ENCODE measurements at places on chromosomes 5 and 9.

DNA sequence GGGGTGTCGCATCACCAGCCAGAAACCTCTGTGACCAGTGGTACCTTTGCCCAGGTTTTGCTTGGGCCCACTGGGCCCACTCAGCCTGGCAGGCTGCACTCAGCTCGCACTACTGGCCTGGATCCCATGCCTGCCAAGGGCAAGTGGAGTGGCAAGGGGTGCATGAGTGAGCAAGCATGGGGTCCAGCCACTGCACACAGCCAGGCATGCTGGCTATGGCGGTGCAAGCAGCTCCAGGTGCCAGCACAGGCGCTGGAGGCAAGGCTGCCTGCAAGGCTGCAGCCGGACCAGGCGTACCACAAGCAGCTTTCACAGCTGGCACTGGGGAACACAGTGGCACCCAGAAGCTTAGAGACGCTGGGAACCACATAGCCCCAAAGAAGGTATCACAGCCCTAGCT, 80.1 kb downstream of the NLN start:
- DNase-seq, result no peak

DNA sequence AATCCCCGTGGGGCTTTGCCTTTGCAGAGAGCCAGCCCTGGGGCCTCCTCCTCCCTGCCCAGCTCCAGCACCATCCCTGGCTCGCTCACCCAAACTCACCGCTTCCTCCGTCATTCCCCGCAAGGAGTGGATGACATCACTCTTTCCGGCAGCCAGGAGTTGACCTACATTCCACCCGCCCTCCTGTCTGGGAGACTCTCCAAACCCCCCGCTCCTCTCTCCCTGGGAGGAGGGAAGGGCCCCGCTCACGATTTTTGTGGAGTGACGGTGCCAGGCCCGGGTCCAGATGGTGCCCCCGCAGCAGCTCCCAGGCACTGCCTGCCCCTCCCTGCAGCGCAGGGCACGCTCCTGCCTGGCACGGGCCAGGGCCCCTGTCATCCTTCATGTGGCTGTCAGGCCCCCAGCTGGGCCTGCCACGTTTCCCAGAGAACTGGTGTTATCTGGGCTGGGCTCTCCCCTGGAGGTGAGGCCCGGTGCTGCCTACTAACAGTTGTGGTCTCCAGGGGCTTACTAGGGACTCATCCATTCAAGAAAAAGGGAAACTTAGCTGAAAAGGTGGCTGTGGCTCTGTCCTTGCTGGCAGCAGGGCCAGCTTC, 52.3 kb downstream of the NTNG2 start:
- DNase-seq, result no peak

DNA sequence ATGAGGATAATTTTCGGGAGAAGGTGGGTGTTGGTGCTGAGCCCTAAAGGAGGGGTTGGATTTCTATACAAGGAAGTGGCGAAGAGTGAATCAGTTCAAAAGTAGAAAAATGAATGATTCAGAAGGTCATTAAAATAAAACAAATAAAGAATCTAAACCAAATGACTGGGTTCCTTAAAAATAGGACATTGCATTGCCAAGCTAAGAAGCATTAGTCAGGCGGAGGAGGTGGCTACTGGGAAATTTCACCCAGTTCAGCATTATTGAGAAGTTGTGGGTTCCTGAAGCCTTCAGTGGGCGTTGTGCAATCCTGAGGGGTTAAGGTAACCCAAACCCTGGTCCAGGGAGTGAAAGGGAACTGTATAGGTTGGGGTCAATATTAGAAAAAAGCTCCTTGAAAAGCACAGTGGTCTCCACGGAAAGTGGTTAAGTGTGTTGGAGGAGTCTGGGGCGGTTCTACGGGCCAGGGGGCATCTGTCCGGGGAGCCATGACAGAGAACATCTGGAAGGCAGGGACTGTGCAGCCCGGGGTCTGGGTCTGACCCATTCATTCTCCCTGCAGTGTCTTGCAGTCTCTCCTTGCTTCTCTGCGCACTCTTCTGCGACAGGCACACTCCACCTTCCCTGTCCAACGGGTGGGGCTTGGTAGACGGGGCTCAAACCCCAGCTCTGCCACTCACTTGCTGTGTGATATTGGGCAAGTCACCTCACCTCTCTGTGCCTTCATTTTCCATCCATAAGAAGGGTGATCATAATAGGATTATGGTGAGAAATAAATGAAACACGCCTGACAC, 27.6 kb upstream of the DUSP1 start:
- DNase-seq, result no peak

DNA sequence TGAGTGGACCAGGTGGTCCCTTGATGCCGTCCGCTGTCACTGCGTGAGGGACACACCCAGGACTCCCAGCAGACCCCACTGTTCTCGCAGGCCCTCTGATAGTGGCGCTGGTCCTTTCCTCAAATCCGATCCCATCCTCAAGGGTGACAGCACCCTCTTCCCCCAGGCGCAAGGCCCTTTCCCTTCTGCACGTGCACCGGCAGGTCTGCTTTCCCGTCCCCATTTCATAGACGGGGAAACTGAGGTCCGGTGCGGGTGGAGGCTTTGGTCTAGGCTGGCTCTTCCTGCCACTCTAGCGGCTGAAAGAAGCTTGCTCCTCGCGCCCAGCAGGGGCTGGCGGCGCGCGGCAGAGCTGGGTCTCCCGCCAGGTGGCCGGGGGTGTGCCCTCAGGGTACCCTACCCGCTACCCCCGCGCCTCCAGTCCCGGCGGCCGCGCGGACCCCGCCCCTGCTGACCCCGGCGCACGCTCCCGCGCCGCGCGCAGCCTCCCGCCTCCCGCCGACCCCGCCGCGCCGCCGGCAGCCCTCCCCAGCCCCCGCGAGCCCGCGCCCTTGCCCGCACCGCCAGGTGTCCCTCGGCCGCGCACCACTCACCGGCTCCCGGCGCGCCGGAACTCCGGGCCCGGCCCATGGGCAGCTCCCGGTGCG, 453 bp downstream of the RASGEF1C start:
- DNase-seq, result no peak

GRCh38 chr5:138276402-138277054, 2.1 kb upstream of the GFRA3 start:
- DNase-seq, result no peak

DNA sequence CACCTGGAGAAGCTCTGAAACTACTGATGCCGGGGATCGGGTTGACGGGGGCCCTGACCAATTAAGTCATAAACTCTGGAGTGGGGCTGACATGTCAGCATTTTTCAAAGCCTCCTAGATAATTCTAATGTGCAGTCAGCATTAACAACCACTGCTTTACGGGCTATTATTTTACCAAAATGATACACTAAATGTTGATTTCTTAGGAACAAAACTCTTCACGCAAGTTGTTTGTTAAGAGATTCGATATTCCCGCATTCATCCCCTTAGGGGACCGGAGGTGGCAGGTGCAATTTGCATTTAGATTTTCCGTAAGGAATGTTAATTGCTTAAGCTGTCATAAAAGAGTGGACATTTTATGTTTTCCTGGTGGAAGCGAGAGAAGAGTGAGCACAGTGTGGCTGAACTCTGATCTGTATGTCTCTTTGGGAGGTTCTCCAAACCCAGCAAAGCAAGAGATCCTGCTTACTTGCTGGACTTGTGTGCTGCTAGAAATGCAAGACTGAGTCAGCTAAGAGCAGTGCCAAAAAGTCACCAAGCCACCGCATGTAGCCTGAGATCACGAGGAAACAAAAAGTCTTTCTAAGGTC, 77.6 kb downstream of the UGCG start:
- DNase-seq, result no peak

- DNase-seq, result peak; percentile 70
Observed at GRCh38 chr9:34633851-34634550, 3.6 kb downstream of the SIGMAR1 start.

GRCh38 chr9:99486684-99487083, 264.6 kb downstream of the SEC61B start:
- no peak for DNase-seq

GRCh38 chr5:115979201-115980041, 17.1 kb downstream of the LVRN start:
- no peak for DNase-seq

DNA sequence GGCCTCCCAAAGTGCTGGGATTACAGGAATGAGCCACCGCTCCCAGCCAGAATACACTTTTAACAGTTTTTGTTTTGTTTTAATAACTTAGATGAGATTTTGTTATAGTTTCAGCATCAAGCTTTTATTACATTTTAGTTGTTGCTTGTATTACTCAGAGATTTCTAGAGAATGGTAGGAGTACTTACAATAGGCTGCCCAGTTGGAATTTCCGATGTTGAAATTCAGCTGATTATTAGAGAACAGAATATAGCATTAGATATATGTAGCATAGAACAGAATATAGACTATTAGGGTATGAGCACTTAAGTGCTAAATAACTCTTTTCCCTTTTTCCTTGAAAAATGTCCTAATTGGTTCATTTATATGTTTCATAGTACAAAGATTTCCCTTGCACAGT, 6.2 kb downstream of the KDM4C start:
- no peak for DNase-seq

- no peak for DNase-seq
Observed at GRCh38 chr5:8714861-8715260, 831.0 kb downstream of the SEMA5A start.

DNA sequence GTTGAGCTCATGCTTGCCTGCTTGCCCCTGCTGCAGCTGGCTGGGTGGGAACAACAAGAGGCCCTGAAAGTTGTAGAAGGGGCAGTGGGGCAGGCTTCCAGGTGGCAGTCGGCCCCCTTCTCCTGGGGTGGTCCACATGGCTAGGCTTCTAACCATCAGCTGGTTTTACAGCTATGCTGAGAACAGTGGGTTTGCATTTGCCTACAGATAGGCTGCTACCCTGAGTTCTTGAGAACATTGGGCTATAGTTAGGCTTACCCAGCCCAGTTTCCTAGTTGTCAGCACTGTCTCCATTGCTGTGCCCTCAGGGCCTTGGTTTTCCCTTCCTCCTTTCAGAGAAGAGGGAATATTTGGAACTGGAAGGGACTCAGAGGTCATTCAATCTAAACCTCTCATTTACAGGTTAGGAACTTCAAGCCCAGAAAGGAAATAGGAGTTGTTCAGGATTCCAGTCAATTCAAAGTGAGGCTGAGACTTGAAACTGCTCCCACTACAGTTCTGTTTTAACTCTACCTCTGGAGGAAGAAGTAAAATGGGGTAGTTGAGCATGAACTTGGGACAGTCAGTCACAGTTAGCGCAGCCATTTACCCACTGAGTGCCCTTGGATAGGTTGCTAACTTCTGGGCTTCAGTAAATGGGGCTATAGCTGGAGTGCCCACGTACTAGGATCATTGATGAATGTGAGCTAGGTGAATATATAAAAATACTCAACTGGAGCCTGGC, 11.5 kb downstream of the LARP1 start:
- DNase-seq, result no peak

All from stimulated activated naive CD4-positive, alpha-beta T cell (primary cell).